ENCODE measurements at places on chromosomes 2 and 18.

DNA sequence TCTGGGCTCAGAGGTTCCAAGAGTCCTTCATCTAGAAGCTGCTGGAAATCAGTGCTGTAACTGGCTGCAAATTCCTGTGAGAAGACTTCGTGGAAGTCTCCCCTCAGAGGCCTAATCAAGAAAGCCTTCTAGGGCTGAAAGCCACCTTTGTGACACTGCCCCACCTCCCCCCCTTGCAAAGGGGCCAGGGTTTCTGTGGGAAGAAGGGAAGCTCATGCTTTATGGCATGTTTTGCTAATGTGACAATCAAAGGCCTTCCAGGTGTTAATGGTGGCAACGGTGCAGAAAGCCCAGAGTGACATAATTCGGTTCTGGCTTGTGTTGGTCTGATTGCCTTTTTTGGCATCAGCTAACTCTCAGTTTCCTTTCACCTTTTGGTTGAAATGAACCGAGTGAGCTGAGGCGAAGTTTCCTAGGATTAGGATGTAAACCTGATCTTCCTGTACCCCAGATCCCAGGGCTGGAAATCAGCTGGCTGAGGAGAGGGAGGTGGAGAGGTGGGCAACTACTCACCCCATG is 126.9 kb upstream of the TRIB2 start:
- no peak for DNase-seq

DNA sequence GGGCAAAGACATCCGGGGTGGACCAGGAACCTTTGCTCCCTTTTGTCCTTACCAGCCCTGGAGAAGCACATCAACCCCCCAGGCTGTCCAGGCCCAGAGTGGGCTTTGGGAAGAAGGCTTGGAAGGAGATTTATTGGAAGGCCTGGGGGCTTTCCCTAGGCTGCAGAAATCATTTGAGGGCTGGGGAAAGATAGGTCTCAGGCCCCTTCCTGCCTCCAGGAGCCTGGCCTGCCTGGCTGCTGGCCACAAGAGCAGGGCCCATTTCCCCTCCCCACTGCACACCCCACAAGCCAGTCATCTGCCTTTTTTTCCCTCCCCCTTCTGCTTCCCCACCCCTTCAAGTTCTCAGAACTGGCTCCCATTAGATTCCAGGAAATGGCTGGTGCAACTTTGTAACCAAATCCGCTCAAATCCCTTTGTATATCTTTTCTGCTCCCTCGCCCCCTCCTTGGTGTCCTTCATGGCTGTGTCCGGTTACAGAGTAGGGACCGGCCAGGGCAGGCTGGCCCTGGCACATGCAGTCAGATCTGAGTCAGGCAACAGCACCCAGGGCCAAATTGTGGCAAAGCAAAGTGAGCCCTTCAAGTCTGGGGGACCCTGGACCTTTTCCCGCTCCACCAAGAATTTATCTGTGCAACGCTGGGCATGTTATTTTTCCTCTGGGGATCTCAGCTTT is 20.8 kb upstream of the TNP1 start:
- DNase-seq: peak; percentile 30

DNA sequence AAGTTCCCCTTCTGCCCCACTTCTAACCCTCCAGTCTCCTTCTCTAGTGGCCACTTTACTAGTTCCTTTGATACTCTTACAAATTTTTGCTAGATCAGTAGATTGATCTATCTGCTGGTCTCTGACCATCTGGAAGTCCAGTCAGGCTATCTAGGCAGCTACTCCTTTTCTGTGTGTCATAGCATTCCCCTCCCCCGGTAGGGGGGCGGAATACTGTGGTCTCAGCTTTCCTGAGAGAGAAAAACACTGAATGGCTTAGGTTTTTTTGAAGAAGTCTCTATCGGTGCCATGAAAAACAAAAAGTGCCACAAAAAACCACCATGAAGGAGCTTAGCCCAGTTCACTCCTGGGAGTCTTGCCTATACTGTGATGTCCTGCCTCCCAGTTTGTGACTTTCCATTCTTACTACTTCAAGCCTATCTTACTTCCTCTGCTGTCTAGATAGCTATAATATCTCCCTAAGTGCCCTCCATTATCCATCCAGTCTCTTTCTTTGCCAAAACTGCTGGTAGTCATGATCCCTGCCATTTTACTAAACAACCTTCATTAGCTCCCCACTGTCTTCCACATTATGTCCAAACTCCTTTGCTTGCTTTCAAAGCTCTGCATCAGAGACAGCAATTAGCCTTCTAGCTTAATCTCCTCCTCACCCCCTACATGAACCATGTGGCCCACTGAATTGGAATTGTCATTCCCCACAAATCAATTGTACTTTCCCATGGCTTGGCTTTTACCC is 29.9 kb downstream of the TPGS2 start:
- no peak for DNase-seq

DNA sequence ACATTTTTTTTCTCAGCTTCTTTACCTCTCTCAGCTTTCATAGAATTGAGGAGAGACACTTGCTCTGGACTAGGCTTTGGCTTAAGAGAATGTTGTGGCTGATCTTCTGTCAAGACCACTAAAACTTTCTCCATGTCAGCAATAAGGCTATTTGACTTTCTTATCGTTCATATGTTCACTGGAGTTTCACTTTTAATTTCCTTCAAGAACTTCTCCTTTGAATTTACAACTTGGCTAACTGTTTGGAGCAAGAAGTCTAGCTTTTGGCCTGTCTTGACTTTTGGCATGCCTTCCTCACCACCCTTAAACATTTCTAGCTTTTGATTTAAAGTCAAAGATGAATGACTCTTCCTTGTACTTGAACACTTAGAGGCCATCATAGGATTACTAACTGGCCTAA is 104.4 kb upstream of the SLC39A10 start:
- no peak for DNase-seq

DNA sequence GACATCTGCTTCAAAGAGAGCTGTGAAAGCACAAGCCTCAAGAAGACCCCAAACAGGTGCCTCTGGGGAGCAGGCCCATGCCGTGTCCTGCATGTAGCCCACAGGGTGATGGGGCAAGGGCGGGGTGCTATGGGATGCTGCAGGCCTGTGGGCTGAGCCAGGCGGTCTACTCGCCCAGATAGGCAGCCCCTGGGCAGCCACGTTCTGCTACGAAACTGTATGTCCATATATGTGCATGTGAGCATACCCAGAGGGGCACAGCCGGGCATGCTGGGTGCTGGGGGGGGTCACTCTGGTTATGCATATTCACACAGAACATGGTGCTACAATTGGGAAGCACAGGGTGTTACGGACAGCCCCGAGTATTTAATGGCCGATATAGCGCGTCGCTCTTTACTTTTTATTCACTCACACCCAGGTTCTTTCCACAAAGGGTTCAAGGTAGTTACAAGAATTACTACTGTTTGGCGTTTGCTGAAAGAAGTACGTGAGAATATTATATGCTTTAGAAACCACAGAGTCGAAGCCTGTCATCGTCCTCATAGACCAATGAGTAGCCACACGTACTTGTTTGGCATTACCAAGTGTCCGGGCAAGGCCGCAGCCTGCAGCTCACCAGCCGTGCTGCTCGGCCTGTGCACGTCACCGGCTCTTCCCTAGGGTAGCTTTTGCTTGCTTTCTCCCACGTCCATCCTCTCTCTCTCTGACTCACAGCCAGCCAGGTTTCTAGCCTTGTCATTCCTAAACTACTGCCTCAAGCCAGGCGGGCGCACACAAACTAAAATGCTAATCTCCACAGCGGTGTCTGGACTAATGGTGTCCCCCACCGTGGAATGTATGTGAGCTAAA is 14.4 kb downstream of the MTERF4 start:
- no peak for DNase-seq

- peak; percentile 61 for DNase-seq
These were observed at the start of gene FIGN for GRCh38 chr2:163735685-163736432. TSS of gene FIGN (minus strand) at chr2:163736008. CDS start at chr2:163734927, 1,081 bp downstream.

DNA sequence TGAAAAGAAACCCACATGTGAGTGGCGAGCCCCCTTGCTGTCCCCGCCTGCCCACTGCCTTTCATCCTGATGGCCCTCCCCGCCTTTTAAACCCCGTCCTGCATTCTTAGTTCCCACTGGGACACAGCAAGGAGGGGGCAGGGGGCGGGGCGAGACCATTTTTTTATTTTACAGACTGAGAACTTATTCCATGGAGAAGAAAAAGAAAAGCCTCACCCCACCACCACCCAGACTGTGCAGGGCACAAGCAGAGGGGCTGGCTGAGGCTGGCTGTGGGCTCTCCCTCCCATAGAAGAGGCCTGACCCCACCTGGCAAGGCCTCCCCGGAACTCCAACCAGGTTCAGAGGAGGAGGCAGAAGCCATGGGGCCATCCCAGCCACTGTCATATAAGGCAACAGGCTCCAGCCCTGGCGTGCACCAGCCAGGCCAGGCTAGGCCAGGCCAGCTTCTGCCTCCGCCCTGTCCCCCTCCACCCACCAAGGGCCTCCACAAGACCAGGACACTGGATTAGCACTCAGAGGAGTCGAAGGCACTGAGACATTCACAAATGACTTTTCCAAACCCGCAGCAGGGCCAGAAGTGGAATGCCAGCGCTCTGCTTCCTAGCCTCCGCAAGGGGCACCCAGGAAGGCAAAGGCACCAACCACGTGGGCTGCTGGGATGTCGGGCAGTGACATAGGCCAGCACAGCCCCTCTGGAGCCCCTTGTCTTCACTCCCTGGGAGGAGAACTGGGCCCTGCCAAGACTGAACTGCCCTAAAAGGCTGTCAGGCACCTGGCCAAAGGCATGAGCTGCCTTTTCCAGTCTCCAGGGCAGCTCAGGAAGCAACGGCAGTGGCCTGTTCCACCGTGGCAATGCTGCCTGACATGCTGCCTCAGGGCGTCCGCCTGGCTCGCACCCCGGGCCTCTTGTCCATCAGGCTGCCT is 37.5 kb upstream of the SEMA4C start:
- DNase-seq: peak; percentile 74

DNA sequence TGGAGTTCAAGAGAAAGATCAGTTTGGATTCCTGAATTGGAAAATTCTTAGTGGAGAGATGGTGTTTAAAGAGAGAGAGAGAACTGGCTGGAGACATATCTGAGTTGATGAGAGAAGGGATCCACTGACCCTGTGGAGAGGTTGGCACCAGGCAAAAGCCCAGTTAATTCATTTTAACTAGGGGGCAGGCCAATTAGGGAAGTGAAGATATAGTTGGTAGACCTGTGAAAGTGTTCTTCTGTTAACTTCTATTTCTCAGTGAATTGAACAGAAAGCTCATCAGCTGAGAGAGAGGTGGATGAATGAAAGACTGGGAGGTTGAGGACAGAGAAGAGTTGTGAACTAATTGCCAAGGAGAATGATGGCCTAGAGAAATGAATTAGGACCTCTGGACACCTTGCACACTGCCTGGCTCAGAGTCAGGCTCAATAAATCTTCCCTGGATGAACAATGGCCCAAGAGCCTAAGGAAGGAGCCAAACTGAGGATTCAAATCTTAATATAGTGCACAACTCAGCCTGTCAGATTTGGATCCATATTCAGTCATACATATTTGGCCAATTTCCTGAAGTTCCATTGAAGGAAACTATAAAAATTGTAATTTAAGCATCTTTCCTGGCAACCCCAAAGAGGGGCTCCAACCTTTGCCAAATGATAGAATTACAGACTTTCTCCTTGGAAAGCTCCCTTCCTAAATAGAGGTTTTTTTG is 82.2 kb upstream of the RMDN2 start:
- DNase-seq: no peak

- DNase-seq: no peak
These were observed 22.3 kb upstream of the LPIN1 start for GRCh38 chr2:11724151-11724550.

GRCh38 chr2:40150266-40150665 is 301.6 kb downstream of the SLC8A1 start:
- DNase-seq: no peak

- no peak for DNase-seq
These were observed 119.7 kb downstream of the ACKR3 start for GRCh38 chr2:236689393-236689700.

- DNase-seq: no peak
These were observed 155.8 kb upstream of the WDSUB1 start for GRCh38 chr2:159442159-159442852.

DNA sequence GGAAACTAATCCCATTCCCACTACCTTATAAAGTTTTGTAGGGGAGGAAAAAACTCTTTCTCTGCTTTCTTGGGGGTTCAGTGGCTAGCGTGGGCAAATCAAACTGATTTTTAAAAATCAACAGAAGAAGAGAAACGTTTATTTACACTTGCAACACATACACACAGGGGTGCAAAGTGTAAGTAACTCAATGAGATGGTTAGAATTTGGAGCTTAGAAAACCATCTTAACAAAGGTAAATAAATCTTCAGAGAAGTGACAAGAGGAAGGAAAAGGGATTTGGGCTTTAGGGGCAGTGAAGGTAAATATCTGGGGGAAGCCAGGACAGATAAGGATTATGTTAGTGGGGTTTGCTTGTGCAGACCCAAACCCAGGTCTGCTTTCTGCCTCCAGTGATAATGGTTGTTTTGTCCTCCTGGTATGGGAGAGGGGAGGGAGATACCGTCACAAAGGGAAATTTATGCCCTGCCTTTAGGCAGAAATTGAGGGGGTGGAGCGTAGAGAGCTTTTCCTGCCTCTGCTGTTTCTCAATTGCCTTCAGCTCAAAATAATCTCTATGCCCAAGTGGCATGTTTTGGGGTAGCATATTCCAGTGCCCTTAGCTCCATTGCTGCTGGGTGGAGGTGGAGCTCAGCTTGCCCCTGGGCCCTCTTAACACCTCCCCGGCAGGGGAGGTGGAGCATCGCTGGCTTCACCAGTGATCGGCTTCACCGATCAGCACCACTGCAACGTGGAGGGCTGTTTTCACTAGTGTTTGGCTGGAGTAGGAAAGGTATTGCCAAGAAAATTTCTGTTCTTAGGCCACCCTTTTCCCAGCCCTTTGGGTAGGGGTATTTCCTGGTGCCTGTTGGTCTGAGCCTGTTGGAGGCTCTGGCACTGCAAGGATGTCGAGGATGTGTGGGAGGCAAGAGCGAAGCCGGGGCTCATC is 92.2 kb downstream of the TEX51 start:
- DNase-seq: no peak

DNA sequence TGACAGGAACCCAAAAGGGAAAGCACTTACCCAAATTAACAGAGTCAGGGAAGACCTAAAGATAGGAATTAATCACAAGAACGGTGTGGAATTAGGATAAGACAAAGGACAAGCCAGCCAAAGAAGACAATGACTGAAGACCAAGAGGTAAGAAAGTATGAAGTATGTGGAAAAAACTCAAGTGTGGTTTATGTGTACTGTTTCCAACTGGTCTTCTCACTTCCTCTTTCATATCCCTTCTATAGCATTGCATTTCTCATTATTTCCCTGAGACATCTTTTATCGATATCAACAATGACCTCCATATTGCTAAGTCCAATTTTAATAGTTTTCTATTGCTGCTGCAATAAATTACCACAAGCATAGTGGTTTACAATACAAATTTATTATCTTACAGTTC is 313.5 kb upstream of the SLC39A10 start:
- DNase-seq: no peak

DNA sequence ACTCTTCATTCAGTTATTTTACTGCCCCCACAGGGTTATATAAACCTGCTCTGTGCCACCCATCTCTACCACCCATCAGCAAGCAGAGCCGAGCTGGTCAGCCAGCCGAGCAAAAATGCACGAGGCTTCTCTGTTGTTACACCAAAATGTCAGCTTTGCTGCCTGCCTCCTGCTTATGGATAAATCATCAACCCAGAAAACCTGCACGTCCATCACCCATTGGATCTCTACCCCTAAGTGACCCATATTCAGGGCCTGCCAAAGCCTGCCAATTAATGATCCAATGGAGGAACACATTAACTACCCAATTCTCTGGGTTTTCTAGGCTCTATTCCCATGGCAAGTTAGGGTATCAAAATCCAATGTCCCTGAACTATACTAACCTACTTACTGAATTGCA is 365.5 kb upstream of the ACVR2A start:
- DNase-seq: no peak

- no peak for DNase-seq
These were observed 114.6 kb upstream of the NCKAP5 start for GRCh38 chr2:133682906-133683305.

All from mucosa of descending colon (tissue), 3 donors.